NCI-H1436 treated with DMSO at 0.1 percent for 48 hours (cell line): ENCODE measurements at places on chromosomes 3 and 15.

GRCh38 chr3:49017971-49018706 lies at the start of gene DALRD3:
Gene DALRD3 (minus strand): TSS chr3:49018580. CDS start chr3:49018564, 16 bp downstream.
- no peak for DNase-seq

DNA sequence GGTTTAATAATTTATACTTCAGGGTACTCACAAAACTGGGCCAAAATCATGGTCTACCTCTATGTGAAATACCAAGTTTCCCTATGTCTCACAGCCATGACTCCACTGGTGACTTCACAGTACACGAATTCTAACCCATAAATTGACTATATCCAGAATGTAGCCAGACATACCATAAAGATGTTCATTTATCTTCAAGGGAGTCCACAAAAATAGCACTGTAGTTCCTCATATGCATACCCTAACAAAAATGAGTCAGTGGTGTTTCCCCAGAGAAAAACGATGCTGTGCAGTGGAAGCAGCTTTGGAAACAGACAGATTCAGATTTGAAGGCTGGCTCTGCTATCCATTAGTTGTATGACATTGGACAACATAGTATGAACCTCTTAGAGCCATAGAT lies 438.8 kb downstream of the FHIT start:
- no peak for DNase-seq

- DNase-seq, result no peak
These were observed 109.8 kb downstream of the EPHA3 start for GRCh38 chr3:89217148-89217685.

DNA sequence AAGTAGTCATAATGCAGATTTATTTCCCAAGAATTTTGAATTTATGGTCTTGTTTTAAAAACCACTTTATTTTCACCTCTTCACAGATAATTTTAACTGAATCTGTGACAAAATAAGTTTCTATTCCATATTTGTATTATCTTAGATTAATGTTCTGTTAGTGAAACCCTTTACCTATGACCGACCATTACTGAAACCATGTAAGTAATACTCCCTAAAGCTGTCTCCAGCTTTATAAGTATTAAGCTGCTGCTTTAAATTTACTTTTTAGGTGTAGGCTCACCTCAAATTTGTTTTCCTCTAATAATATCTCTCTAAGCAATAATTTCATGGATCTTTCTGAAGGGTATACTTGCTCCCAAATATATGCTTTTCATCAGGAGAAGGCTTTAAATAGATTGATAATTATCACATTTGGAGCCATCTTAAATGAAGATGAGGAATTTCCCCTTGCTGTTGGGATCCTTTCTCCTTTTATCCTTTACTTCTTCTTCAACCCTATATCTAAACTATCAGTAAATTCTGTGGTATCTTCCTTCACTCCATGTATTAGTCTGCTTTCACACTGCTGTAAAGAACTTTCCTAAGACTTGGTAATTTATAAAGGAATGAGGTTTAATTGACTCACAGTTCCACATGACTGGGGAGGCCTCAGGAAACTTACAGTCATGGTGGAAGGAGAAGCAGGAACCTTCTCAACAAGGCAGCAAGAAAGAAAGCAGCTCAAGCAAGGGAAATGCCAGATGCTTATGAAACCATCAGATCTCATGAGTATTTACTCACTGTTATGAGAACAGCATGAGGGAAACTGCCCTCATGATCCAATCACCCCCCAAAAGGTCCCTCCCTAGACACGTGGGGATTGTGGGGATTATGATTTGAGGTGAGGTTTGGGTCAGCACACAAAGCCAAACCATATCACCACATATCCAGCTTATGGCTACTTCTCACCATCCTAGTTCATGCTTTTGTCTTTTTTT lies 92.3 kb upstream of the P2RY1 start:
- no peak for DNase-seq

- DNase-seq, result no peak
These were observed 65.5 kb upstream of the HRH1 start for GRCh38 chr3:11088831-11089230.

- DNase-seq, result no peak
These were observed 50.6 kb upstream of the AZI2 start for GRCh38 chr3:28399206-28399605.

GRCh38 chr3:185822221-185823000 lies 2.4 kb downstream of the IGF2BP2 start:
- DNase-seq, result no peak

GRCh38 chr3:17386432-17386831 lies 356.0 kb downstream of the TBC1D5 start:
- no peak for DNase-seq

DNA sequence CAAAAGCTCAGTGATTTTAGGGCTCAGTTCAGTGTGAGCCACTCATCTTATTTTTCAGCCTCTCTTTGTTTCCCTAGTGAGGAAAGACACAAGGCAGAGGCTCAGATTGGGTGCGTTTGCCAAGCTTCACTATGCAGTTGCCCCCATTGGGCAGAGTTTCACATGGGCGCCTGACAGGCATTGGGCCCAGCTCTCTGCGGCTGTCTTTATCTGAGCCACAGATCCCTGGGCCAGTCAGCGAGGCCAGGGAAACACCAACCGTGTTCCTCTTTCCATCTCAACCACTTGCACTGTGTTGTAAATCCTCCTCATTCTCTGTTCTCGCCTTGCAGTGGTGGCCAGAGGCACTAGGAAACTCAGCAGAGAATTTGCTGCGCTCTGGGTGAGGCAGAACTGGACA lies 10.8 kb downstream of the ESYT3 start:
- DNase-seq, result no peak

GRCh38 chr3:63086190-63086589 lies 191.9 kb upstream of the SYNPR start:
- DNase-seq, result no peak

GRCh38 chr3:24523988-24524727 lies 29.5 kb upstream of the THRB start:
- no peak for DNase-seq

GRCh38 chr3:119420196-119420595 lies 43.2 kb downstream of the TMEM39A start:
- no peak for DNase-seq

- DNase-seq, result no peak
These were observed 26.5 kb upstream of the UTS2B start for GRCh38 chr3:191356631-191357439.

GRCh38 chr3:4061195-4061594 lies 242.0 kb upstream of the SETMAR start:
- no peak for DNase-seq
